ENCODE measurements at places on chromosomes 13 and 19.
A peak's percentile ranks its signal among the peaks of the same experiment; 100 is the strongest.

- DNase-seq, result no peak
Observed at GRCh38 chr13:41746259-41746658, 214.7 kb downstream of the VWA8 start.

DNA sequence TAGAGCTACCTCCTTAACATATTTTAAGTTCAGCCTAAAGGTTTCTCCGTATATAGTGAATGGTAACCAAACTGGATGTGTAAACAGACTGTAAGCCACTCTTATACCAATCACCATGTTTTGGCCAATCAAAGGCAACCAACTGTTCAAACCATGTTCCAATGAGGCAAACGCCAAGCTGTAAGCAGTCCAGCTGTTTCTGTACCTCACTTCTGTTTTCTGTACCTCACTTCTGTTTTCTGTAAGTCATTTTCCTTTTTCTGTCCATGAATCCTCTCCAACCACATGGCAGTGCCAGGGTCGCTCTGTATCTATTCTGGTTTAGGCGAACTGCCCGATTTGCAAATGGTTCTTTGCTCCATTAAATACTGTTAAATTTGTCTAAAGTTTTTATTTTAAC is 24.4 kb downstream of the COMMD6 start:
- no peak for DNase-seq

GRCh38 chr13:97141564-97142005 is 80.5 kb upstream of the MBNL2 start:
- no peak for DNase-seq

DNA sequence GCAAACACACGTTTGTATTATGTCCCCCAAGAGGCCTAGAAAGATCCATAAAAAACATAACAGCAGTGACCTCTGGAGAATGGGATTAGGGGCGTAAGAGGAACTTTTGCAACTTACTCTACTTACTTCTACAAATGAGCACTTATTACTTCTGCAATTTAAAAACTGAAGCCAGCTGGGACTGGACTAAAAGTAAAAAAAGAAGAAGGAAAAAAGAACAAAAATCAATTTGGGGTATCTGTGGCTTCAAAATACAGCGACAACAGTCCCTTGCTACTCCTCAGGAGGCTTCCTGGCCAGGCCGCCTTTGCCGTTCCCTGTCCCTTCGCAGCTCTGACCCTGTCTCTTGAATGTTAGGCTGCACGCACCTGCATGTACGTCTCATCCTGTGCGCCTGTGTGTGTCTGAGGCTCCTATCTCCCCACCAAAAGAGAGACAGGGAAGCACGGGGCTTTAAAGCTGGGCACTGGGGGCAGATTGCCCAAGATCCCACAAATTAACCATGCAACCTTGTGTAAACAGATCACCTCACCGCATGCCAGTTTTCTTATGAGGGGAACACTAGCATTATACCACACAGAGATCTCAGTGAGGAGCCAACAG is 12.1 kb upstream of the FKRP start:
- no peak for DNase-seq

DNA sequence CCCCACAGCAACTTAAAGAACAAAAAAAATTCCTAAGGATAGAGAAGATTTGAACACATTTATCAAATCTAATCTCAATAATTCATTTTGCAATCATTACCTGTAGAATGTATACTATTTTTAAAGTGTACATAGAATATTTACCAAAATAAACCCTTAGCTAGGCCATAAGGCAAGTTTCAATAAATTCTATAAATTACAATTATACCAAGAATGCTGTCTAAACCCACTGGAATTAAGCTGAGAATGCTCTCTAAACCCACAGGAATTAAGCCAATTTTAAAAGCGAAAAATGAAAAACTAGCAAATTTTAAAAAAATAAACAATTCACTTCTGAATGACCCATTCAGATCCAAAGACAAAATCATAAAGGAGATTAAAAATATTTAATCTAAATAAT is 540.4 kb upstream of the NBEA start:
- no peak for DNase-seq

DNA sequence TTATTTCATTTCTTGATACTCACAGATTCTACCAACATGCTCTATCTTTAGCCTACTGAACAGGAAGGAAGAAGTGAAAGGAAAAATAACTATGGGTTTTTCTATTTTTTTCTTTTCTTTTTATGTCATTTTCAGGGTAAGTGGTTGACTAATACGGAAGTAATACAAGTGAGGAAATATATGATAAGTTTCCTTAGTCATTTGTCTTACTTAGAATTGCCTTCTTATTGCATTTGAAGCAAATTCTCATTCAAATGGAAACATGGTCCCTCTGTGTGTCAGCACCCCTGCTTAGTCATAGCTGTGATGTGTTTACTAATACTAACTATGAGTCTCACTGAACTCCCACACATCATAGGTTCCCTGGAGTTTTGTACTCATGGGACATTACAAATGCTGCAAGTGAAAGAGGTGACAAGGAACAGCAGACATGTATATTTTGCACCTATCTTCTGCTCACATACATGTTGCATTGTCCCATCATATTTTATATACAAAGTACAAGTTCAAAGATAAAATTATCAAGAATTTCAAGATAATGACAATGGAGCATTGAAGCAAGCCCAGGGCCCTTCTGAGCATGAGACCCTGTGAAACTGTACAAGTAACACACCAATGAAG is 60.1 kb downstream of the DCT start:
- DNase-seq, result no peak

DNA sequence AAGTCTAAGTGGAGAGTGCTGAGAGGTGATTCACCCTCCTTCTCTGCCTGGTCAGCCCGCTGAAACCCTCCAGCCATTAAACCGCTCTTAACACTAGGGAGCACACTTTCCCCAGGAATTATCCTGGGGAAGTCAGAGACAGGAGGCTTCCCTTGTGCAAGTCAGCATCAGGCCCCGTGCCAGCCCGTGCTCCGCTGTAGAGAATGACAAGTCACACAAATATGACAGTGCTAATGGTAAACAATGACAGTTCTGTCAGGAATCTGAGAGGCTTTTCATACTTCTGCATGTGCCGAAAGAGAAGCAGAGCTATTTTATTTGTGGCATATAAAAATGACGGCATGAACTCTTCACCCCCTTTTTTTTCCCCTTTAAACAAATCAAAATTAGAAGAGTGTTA is 816.9 kb upstream of the SLC10A2 start:
- peak; percentile 88 for DNase-seq

- no peak for DNase-seq
Observed at GRCh38 chr13:98977568-98978265, at the start of gene DOCK9. Gene DOCK9 (minus strand): TSS chr13:98978064. CDS start chr13:98977909, 155 bp downstream.

DNA sequence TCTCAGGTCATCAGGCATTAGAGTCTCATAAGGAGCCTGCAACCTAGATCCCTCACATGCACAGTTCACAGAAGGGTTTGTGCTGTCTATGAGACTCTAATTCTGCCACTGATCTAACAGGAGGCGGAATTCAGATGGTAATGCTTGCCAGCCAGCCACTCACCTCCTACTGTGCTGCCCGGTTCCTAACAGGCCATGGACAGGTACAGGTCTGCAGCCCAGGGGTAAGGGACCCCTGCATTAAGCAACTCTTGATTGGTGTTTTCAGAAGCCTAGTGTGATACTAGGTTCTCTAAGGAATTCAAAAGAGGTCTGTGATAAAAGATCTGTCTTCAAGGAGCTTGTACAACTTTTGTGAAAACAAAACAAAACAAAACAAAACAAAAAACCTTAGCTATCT is 31.1 kb downstream of the CAB39L start:
- no peak for DNase-seq

- no peak for DNase-seq
Observed at GRCh38 chr13:100533588-100534041, 55.0 kb downstream of the GGACT start.

- DNase-seq, result no peak
Observed at GRCh38 chr13:48531416-48532255, 1.2 kb downstream of the RCBTB2 start.

DNA sequence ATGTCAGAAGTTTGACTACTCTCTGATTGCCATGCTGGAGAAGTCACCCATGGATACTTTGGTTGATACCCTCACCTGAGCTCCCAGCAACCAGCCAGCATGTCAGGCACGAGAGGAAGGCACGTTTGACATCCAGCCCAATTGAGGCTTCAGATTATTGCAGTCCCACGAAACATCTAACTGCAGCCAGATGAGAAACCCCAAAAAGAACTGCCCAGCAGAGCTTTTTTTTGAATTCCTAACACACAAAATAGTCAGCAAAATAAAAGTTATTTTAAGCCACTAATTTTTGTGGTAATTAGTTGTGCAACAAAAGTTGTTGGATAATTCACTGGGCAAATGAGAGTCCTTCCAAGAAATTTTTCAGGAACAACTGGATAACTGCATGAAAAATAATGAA is 259.0 kb downstream of the LMO7 start:
- no peak for DNase-seq

- DNase-seq, result no peak
Observed at GRCh38 chr13:42078128-42078808, 29.8 kb downstream of the DGKH start.

DNA sequence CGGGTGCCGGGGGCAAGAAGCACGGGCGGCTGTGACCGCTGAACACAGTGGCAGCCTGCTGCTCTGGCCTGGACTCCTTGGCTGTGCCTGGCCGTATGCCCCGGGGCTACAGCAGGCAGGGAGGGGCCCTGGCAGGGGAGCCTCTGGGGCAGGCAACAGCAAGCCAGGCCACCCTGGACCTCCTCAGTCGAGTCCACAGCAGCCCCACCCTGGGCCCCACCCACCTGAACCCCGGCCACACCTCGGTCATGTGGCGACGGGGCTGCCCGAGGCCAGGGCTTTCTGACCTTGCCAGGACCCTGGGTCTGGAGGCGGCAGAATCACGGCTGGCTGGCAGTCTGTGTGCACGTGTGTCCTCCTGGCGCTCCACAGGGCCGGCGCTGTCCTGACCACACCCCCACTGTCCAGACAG is 8.7 kb downstream of the CILP2 start:
- DNase-seq, result no peak

GRCh38 chr19:39558624-39559117 is 18.7 kb upstream of the EID2 start:
- no peak for DNase-seq

DNA sequence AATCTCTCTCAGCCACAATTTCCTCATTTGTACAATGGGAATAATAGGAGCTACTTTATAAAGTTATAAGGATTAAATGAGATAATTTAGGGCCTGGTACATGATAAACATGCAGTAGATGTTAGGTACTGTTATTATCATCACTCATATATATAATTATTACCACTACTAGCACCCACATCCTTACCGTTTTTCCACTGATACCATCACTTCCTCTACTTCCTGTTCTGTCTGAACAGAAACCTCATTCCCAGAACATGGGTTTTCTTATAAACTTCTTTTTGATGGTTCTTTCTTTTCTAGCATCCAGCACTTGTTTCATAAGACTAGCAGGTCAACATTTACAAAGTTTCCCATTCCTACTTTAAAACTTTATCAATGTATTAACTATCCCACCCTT is 6.3 kb downstream of the CDADC1 start:
- no peak for DNase-seq

DNA sequence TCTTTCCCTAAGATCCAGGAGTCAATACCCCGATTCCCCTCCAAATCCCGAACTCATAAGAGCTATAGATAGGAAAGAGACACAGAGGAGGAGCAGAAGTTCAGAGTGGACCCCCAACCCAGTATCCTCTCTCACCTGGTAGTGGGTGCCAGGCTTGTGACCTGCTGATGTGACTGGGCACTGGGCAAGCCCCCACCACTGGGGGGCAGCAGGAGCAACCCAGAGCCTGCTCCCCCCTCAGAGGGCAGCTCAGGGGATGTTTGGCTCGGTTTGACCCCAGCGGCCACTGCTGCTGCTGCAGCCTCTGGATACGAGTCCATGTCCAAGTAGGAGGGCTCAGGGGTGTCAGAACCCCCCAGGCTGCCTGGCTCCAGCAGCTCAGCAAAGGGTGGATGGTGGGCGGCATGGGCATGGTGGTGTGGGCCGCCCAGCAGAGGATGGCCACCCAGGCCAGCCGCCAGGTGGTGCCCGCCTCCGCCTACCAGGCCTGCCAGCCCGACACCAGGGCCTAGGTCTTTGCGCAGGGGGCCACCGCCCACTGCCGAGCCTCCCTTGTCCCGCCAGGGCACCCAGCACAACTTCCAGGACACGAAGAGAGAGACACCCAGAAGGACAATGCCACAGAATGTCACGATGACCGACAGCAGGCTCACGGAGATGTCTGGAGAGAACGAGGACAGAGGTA is 7.4 kb downstream of the SYT3 start:
- no peak for DNase-seq

- no peak for DNase-seq
Observed at GRCh38 chr13:22944378-22944777, 236.4 kb upstream of the SGCG start.

DNA sequence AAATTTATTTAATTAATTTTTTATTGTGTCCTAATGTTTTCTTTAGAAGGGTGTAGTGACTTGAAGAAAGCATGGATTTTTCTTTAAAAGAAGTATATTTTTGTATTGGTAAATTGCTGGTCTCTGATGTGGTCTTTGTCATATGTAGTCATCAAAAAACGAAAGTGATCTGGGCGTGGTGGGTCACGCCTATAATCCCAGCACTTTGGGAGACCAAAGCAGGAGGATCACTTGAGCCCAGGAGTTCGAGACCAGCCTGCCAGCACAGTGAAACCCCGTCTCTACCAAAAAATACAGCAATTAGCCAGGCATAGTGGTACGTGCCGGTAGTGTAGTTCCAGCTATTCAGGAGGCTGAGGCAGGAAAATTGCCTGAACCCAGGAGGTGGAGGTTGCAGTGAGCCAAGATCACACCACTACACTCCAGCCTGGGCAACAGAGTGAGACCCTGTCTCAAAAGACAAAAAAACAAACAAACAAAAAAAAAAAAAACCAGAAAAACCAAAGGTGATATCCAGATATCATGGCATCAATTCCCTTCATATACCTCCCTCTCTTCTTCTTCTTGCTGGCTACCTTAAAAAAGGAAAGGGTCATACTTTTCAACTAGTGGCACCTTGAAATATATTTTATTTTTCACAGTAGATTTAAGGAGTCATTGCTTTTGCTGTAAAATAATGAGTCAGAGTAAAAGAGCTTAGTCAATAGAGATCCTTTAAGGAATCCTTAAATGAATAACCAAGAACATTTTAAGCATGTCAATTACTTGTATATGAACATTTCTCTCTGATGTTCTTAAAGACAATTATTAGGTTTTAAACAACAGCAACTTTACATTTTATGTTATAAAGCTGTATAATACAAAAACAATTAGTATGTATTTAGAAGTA is 19.9 kb downstream of the KCTD4 start:
- no peak for DNase-seq
